ENCODE measurements at places on chromosomes 11 and 22.

DNA sequence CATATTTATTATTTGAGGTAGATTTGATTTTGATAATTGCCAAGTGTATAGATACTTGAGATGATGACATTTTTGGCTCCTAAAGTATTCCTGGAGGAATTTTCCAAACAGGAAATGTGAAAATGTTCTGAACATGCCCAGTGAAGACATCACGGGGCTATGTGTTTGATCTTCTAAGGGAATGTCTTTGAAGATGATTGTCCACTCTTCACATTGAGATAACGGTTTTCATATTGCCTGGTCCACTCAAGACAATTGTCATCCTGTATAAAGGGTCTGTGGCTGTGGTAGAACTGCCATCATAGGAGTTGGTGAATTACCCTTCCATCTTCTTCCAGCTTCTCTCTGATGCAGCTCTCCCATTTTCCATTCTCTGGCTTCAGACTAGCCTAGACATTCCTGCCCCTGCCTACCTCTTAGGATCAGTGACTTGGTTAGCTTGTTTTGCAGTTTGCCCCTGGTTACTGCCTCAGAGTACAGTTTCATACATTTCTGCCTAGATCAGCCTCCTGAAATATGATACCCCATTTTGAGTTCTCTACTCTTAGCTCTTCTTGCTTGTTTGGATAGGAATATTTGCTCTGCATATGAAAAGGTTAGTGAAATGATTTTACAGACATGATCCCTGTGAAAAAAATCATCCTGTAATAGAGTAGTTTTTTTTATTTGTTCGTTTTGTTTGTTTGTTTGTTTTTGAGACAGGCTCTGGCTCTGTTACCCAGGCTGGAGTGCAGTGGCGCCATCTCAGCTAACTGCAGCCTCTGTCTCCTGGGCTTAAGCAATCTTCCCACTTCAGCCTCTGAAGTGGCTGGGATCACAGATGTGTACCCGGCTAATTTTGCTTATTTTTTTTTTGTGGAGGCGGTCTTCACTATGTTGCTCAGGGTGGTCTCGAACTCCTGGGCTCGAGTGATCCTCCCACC is 111.4 kb upstream of the SORL1-AS1 start:
- no peak for DNase-seq

- no peak for DNase-seq
These were observed 129.4 kb downstream of the CCDC34 start for GRCh38 chr11:27233654-27234042.

DNA sequence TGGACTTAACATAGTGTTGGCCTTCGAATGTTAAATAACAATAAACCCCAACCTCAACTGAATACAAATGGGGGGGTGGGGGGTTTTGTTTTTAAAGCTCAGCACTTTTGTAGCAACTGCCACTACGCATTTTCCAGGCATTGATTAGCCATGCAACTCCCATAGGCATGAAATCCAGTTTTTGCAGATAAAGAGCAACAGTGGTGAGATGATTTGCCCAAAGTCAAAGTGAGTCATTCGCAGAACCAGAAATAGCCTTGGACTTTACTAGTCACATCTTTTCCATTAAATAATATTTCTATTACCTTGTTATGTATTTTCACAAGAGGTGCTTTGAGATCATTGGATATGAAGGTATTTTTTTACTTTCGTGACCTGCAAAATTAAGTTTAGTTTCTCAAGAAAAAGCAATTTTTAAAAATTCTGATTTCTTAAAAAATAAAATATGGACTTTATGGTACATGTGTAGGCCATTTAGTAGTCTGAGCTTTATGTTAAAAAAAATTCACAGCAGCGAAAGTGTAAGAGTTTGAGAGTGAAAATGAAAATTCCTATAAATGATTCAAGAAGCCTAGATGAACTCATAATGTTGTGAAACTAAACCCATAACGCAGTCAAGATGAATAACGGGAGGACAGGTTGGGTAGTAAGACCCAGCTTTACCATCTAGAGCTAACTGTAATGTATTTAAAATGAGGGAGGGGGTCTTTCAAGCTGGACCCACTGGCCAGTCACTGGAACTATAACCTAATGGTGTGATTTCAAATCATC is 1.9 kb upstream of the PHF21A start:
- no peak for DNase-seq

- DNase-seq: no peak
These were observed 9.8 kb downstream of the KCNJ11 start for GRCh38 chr11:17378655-17379054.

GRCh38 chr11:112321501-112322172 is 61.0 kb upstream of the PLET1 start:
- DNase-seq: no peak

Data from activated CD4-positive, alpha-beta T cell treated with anti-CD3 and anti-CD28 coated beads, Interleukin-2, Interleukin-4, amounts not matched to agents 100 ng/mL and 50 ng/mL, durations not matched to agents 16 hours and 8 hours (primary cell).